Cardiac septum (tissue), 1 donor: ENCODE measurements at places on chromosomes 6 and 20. TPM values are rescaled to one million over a fixed set of nuclear protein-coding genes. Genes with fewer than 3 reads are reported as not detected.

- no peak for DNase-seq
Measured at GRCh38 chr6:135322427-135323201, 141.5 kb downstream of the MYB start.

DNA sequence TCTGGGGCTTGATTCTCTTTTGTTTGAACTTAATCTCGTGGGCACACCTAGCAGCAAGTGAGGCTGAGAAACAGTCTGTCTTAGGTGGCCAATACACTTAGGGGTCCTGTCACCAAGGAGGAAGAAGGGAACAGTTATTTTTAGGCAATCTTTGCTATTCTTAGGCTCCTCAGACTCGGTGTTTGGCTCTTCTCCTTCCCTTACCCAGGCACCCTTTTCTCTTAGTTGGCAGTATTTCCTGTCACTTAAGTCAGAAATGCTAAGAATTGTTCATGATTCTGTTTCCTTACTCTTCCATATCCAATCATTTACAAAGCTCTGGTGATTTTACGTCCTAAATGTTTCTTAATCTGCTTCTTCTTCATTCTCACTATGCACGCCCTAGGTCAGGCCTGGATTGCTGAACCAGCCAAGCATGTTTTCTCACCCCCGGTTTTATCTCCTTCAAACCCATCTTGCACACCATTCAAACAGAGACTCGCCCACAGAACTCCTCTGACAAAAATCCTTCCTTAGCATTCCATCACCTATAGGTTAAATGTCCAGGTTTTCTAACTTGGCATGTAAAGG lies 45.2 kb upstream of the TMEM217 start:
- DNase-seq = no peak

GRCh38 chr6:10558565-10558964 lies 37.4 kb downstream of the GCNT2 start:
- no peak for DNase-seq

DNA sequence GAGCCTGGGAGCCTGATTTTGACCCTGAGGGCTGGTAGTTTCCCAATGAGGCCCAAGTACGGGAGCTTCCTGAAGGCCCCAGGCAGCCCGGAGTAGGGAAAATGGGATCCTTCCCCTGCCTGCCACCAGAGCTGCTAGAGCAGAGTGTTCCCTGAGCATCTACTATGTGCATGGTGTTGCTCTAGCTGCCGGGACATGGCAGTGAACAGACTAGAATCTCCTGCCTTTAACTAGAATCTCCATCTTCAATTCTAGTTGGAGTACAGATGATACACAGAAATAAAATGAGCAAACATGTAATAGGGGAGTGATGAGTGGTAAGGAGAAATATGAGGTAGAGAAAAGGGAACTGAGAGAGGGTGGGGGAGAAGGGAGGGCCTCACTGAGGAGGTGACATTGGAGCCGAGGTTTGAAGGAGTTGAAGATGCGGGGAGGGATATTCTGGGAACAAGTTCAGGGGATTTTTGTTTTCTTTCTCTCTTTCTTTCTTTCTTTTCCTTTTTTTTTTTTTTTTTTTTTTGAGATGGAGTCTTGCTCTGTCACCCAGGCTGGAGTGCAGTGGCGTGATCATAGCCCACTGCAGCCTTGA lies 18.5 kb downstream of the VSTM2L start:
- no peak for DNase-seq

PACRG gene
- total RNA-seq = 14.1 TPM

GRCh38 chr6:15995493-15995892 lies 133.4 kb upstream of the MYLIP start:
- DNase-seq = no peak

MEP1A gene
- not detected for total RNA-seq

GRCh38 chr6:139926711-139927110 lies 552.3 kb upstream of the CITED2 start:
- no peak for DNase-seq

DNA sequence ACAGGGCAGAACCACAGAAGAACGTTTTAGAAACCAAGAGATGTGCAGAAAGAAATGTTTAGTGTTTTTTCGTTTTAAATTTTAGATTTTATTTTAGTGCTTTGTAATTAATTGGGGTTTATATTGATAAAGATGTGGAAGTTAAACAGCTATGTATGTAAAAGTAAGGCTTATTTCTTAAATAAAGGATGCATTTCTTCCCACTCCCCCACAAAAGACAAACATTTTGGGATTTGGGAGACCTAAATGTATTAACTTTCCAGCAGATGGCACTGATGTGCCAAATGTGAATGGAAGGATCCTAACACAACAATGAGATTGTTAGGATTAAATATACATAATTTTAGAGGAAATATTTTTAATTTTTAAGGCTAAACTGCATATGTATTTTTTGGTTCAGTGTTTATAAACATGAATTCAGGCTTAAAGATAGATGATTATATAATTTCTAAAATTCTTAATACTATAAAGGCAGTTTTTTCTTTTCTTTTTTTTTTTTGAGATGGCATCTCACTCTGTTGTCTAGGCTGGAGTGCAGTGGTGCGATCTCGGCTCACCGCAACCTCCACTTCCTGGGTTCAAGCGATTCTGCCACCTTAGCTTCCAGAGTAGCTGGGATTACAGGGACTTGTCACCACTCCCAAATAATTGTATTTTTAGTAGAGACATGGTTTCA lies 12.0 kb downstream of the PFDN4 start:
- DNase-seq = no peak

GRCh38 chr6:39664173-39664572 lies 61.0 kb downstream of the KIF6 start:
- DNase-seq = no peak
